ENCODE measurements at places on chromosomes 1 and 21.

GRCh38 chr1:213286235-213286634 lies 235.2 kb downstream of the RPS6KC1 start:
- DNase-seq, result no peak

- DNase-seq, result no peak
Observed at GRCh38 chr1:246860401-246860800, 71.3 kb downstream of the AHCTF1 start.

- no peak for DNase-seq
Observed at GRCh38 chr1:246219508-246220030, 287.5 kb downstream of the SMYD3 start.

GRCh38 chr1:42692461-42692860 lies 10.2 kb downstream of the YBX1 start:
- no peak for DNase-seq

GRCh38 chr1:154802336-154802969 lies 67.6 kb downstream of the KCNN3 start:
- no peak for DNase-seq

DNA sequence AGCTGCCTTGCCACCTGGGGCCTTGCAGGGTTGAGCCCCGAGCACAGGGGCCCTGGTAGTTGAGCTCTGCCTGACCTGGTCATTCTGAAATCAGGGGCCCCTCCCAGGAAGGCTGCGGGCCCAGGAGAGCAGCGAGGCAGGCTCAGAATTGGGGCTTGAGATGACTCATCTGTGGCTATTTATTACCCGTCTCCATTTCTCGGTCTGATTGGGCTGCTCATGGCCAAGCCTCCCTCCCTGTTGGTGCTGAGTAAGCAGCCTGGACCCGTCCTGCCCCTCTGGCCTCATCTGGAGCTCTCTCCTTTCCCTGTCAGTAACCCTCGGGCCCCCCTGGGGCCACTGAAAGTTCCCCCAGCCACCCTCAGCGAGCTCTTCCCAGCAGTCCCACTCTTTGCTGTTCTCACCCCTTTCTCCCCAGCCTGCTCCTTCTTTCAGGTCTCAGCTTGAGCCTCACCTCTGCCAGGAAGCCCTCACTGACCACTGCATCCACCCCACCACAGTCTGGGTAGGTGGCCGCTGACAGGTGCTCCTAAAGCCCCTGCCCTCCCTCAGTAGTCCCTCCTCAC lies 11.0 kb upstream of the TNFRSF8 start:
- DNase-seq, result peak; percentile 80

- DNase-seq, result no peak
Observed at GRCh38 chr1:47684518-47684917, 246.7 kb downstream of the FOXD2 start.

DNA sequence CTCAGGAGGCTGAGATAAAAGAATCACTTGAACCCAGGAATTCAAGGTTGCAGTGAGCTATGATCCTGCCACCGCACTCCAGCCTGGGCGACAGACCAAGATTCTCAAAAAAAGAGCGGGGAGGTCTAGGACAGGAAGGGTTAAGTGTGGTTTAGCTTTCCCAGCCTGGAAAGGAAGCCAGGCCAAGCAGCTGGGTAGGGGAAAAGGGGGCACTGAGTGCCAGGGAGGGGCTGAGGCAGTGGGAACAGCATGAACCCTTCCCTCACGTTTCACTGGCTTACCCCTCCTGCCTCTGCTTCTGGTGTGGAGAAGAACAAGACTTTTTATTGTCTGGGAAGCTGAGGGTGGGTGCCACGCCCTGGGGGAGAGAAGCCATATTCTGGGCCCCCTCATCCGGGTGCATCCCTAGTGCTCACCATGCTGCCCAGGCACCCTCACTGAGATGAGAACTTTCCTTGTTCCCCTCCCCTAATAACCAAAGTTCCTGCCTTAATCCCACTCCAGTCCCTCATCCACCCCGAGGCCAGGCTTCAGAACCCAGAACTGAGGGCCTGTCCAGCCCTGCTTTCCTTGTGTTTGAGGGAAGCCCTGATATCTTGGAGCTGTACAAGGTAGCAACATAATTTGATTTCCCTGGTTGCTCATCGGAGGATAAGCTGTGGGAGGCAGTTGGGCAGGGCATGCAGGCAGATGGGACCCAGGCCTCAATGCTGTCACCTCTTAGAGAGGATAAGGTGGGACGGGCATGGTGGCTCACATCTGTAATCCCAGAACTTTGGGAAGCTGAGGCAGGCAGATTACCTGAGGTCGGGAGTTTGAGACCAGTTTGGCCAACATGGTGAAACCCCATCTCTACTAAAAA lies 2.0 kb upstream of the LMNA start:
- no peak for DNase-seq

DNA sequence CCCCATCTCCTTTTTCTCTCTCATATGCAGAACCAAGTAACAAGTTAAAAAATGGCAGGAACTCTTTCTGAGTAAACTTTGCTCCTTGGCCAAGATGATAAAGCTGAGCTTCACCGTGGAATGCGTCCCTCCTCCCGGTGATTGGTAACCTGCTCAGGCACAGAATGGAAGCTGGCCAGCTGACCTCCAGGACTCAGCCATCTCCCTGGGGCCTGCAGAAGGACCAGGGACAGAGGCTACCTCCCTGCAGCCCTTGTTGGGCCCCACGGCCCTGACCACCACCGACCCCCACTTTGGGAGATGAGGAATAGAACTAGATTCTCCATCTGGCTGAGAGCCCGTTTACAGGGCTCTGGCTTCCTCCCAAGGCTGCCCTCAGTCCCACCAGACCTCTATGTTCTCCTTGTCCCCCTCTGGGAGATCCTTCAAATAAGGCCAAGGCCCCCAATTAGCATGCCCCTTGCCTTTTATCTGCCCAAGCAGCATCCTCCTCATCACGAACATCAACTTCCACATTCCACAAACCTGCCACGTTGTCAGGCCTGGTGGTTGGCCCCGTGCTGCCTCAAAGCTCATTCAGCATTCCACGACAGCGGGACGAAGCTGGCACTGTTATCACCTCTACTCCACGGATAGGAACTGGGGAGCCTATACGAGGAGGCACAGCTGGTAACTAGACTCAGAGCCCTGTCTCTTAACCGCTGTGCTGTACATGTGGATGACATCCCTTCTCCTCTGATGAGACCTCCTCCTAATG lies 74.2 kb downstream of the CD34 start:
- no peak for DNase-seq

DNA sequence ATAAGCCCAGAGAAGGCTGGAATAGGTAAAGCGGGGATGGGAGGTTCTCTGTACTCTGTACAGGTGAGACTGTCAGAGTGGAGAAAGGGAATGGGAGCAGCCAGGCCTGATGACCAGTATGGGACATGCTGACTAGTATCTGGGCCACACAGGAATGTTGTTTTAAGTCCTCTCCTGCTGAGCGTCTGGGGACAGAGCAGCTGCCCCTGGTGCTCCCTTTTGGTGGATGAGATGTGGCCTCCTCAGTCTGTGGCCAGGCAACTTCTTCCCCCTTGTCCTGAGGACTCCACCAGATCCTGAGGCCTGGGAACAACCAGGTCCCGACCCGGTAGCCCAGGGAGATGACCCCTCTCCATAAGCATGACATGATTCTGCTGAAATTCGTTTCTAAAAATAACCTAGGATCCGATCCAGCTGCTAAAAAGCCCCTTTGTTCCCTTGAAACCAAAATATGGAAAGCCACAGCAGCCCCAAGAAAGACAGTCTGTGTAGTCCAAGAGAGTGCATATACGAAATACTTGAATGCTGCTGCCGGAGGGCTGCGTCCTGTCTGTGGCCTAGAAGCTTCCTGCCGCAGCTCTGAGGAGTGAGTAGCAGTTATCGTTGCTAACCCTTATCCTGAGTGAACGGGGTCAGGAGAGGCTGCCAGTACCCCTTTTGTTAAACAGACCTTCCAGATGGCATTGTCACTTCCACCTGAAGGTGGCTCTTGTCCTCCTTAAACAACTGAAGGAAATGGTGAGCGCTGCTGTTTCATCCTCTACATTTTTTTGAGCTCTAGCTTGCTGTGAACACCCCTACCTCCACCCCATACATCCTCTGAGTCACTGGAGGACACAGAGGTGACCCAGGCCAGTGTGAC lies 47.1 kb downstream of the ATP2B4 start:
- DNase-seq, result peak; percentile 92

- peak; percentile 3 for DNase-seq
Observed at GRCh38 chr1:80054129-80054528, 1047.6 kb upstream of the ADGRL4 start.

- DNase-seq, result no peak
Observed at GRCh38 chr1:150420560-150421265, 56.8 kb downstream of the RPRD2 start.

- DNase-seq, result no peak
Observed at GRCh38 chr1:13623021-13623637, 39.5 kb downstream of the PDPN start.

DNA sequence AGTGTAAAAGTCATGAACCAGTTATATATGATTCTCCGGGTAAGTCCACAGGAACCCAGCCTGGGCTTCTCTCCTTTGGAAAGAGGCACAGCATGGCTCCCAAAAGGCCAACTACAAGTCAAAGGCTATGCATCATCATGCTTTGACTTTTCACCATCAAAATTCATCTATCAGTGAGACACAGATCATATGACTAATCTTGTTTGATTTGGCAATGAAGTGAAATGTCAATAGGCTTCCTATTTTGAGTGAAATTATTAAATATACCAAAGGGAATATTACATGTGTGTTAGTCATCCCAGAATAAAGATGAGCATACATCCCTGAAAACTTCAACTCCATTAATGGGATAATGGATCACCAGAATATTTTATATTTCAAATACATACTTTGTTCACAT lies 83.5 kb upstream of the ADGRL2 start:
- no peak for DNase-seq

GRCh38 chr1:7562729-7563605 lies 208.1 kb upstream of the VAMP3 start:
- no peak for DNase-seq

DNA sequence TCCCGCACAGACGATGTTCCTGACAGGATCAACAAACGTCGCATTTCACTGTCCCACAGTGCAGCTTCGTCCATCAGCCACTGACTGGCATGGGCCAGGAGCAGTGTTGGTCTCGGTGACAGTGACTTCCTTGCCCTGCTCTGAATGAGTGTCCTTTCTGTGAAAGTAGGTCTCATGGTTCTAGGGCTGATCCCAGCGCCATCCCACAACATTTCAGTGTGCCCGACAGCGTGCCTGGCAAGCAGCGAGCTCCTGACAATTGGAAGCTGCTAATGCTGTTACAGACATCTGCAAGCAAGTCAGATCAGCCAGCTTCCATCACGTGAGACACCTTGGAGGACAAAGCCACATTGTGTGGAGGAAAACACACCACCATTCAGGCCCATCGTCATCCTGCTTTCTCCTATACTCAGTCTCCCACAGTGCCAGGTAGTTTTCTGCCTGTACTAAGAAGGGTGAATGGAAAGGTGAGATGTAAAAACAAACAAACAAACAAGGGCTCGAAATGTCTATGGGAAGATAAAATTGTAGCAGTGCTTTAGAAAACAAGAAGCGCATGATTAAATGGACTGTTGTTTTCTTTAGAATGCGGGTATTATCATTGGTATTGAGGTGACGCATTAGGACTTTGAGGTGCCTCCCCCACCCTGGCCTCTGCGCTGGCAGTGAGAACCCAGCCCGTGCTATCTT lies 21.9 kb downstream of the ERRFI1 start:
- no peak for DNase-seq

DNA sequence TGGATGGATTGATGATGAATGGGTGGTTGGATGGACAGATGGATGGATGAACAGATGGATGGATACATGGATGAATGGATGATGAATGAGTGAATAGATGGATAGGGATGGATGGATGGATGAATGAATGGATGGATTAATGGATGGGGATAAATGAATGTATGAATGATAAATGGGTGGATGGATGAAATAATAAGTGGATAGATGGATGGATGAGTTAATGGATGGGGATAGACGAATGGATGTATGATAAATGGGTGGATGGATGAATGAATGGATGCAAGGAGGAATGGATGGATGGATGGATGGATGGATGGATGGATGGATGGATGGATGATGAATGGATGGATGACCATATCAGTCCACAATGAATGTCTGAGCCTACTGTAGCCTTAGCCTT lies 381.9 kb downstream of the SETD4 start:
- DNase-seq, result no peak

GRCh38 chr1:159914252-159915018 lies 10.9 kb downstream of the TAGLN2 start:
- DNase-seq, result no peak

DNA sequence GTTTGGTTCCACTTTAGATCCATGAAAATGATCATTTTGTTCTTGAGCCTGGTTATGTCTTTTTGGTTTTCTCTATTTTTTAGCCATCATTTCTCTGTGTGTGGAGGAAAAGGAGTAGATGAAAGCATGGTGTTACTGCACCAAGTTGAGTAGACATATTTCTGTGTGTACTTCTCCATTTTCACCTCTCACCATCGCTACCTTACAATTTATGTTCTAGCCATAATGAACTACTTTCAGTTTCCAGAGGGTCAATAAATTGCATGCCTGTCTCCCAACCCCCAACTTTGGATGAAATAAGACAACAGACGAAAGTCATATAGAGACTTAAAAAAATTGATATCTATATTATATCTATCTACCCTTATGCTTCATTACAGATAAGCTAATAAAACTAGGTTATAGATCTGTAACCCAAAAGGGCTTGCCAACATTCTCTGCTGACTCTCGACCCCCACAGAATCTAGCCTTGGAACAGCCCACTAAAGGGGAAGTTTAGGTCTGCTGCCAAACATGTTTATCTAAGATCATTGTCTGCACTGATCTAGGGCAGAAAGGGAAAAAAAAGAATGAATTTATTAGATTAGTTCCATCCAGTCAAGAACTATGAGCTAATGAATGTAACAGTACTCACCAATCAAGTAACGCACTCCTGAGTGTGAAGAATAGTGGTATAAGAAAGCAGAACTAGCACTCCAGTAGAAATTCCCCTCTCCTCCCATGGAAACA lies 7.5 kb upstream of the MAN1A2 start:
- no peak for DNase-seq

DNA sequence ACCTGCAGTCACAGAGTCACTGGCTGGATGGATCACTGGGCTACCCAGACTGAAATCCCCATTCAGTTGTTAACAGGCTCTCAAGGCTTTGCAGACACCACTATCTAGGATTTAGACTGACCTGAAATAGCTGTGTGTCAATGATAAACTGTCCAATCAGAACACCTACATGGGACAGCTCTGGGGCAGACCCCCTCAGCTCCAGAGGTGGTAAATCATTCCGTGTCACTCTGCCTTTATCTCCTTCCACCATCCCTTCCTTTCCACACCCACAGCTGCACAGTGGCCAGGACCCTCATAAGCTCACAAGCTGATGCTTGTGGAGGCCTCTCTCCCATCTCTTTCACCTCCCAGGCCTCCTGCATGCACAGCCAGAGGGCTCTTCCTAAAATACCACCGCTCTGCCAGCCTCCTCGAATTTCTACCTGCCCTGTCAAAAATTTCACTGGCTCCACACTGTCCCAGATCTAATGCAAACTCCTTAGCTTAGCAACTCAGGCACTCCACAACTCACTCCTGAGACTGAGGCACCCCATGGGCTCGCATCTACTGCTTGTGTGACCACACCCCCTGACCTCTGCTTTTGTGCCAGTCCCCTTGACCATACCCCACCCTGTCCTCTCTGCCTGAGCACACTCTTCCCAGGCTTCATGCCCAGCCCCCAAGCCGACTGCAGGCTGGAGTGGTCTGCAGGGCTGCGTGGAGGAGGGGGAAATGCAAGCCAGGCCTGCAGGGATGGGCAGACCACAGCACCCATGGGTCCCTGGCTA lies 5.8 kb downstream of the CAPZB start:
- DNase-seq, result no peak
